ENCODE measurements at places on chromosomes 12 and 14. TPM values are rescaled to one million over a fixed set of nuclear protein-coding genes. Genes with fewer than 3 reads are reported as not detected.
A peak's percentile ranks its signal among the peaks of the same experiment; 100 is the strongest.

- no peaks in the 10 kb centered on the region for H3K36me3 ChIP-seq
- no peak for DNase-seq
- no peak overlapping the region for H3K27ac ChIP-seq
- H3K4me1 ChIP-seq, result no peaks in the 10 kb centered on the region
- no peaks in the 10 kb centered on the region for H3K27me3 ChIP-seq
- no peak overlapping the region for H3K4me3 ChIP-seq
Observed at GRCh38 chr14:31592631-31593030, 31.4 kb downstream of the NUBPL start.

GRCh38 chr12:52358575-52359350 is 8.5 kb downstream of the KRT85 start:
- no peaks in the 10 kb centered on the region for H3K4me1 ChIP-seq
- H3K27me3 ChIP-seq, result no peaks in the 10 kb centered on the region
- no peaks in the 10 kb centered on the region for H3K36me3 ChIP-seq
- no peak overlapping the region for H3K4me3 ChIP-seq
- no peak overlapping the region for H3K27ac ChIP-seq

DNA sequence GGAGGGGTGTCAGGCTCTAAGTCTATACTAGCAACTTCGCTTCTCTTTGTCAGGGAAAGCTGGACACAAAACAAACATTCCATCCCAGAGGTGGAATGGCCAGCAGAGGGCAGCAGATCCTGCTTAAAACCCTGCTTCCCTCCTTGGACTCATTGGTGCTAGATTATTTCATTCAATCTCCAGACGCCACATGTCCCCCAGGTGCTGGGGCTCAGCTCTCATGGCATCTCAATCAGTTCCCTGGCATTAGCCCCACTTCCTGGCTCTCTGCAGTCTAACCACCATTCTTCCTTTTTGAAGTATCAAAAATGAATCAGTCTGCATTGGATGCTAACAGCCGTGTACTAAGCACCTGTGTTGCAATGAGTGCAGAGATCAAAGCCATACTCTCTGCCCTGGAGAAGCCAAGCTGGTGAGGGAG is 8.1 kb upstream of the PPP1R1A start:
- H3K36me3 ChIP-seq, result no peaks in the 10 kb centered on the region
- peak; percentile 64 for DNase-seq
- H3K4me3 ChIP-seq, result no peak overlapping the region
- no peaks in the 10 kb centered on the region for H3K27me3 ChIP-seq
- H3K4me1 ChIP-seq, result no peaks in the 10 kb centered on the region
- H3K27ac ChIP-seq, result no peak overlapping the region

- H3K27me3 ChIP-seq, result peaks cover 4% of the 10 kb centered on the region
- H3K4me1 ChIP-seq, result no peaks in the 10 kb centered on the region
- DNase-seq, result no peak
- H3K4me3 ChIP-seq, result no peak overlapping the region
Observed at GRCh38 chr14:36477266-36477665, 42.8 kb downstream of the NKX2-1 start.

DNA sequence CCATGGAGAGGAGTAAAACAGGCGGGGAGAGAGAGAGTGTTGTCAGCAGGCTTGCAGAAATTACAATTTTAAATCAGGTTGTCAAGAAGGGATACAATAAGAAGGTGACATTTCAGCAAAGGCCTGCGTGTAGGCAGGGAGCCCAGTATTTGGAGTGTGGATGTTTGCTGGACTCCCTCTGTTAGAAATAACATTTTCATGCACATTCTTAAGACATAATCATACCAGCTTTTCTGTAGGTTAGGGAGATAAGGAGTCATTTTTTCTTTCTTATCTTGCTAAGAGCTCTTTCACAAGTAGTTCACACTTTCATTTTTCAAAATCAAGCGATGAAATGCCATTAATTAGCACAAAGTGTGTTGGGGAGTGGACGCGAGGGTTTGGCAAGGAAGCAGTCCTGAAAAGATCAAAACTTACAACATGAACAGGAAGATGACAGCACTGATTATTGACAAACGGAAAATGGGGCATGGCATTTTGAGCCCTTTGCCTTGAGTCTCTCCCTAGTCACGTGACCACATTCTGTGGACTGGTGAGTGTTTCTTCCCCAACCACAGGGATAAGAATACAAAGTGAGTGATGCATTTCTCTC is 160.2 kb downstream of the DAD1 start:
- no peak for DNase-seq
- no peak overlapping the region for H3K27ac ChIP-seq
- no peaks in the 10 kb centered on the region for H3K27me3 ChIP-seq
- no peaks in the 10 kb centered on the region for H3K36me3 ChIP-seq

DNA sequence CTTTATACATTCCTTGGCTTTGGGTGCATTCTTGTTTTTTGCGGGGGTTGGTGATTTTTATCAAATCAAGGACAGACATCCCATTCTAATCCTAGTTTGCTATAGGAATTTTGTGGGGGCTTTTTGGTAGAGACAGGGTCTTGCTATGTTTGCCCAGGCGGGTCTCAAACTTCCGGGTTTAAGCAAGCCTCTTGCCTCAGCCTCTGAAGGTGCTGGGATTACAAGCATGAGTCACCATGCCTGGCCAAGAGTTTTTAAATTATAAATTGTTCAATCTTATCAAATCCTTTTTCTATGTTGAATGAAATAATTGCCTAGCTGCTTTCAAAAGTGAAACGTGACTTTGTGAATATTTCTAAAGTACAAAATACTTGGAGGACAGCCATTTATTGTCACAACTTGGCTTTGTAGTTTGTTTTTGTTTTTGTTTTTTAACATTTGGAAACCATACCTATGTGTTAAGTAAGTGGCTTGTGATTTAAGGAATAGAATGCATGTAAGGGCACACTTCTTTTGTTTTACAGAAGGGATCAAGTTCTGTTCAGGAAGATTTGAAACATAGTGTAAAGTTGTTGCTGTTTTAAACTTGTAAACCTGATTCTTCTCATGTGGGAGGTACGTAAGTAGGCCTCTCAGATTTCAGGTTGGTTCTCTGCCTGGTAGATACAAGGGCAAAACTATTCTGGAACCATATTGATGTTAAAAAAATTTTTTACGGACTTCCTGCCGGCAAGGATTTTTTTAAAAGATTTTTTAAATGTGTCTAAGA is 13.4 kb downstream of the MARK3 start:
- no peaks in the 10 kb centered on the region for H3K27me3 ChIP-seq
- H3K36me3 ChIP-seq, result no peaks in the 10 kb centered on the region
- H3K4me1 ChIP-seq, result peaks cover 21% of the 10 kb centered on the region
- no peak overlapping the region for H3K4me3 ChIP-seq
- no peak for DNase-seq

DNA sequence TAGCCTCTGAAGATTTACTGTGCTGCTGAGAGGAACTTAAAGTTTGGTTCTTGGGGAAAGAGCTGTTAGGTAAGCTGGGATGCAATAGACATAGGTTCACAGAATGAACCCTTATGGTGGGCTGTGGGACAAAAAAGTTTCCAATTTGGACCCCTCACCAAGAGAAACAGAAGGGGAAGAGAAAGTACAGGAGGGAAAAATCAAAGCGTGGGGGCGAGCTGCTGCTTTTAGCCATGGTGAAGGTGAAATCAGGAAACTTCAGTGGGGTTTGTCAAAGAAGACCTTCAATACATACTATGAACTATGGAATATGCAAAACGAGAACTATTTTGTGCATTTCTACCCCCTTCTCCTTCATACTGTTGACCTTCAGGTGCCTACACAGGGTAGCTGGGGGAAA is 10.6 kb upstream of the NINJ2 start:
- no peaks in the 10 kb centered on the region for H3K27me3 ChIP-seq
- peak overlapping the region; percentile 50 for H3K27ac ChIP-seq
- no peak overlapping the region for H3K4me3 ChIP-seq
- H3K4me1 ChIP-seq, result no peaks in the 10 kb centered on the region
- H3K36me3 ChIP-seq, result no peaks in the 10 kb centered on the region
- DNase-seq, result no peak

Gene TSHR
- total RNA-seq, result 1.2 TPM

DNA sequence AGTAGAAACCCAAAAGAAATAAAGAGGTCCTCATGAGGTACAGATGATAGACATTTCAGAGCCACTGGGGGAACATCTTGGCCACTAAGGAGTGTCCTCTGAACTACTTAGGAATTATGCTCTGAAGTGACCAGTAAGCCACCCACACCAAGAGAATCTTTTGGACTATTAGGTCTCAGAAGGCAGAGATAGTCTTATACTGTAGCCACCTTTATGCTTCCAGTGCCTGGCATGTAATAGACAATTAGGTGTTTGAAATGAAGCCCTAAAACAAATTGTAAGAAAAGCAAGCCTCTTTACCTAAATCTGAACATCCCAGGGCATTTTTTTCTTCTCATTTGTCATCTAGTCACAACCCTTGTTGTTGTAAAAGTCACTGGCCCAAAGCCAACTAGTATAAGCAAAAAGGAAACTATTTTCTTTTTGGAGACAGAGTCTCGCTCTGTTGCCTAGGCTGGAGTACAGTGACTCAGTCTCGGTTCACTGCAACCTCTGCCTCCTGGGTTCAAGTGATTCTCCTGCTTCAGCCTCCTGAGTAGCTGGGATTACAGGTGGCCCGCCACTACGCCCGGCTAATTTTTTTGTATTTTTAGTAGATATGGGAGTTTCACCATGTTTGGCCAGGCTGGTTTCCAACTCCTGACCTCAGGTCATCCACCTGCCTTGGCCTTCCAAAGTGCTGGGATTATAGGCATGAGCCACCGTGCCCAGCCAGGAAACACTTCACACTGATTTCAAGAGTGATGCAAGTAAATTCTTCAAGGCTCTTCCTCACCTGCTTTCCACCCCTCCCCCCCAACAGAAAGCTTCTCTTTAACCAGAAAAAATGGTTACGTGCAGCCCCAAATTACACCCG is 11.1 kb downstream of the PLEKHA5 start:
- H3K36me3 ChIP-seq, result no peaks in the 10 kb centered on the region
- no peak overlapping the region for H3K27ac ChIP-seq
- no peak for DNase-seq
- H3K4me1 ChIP-seq, result peaks cover 5% of the 10 kb centered on the region
- no peaks in the 10 kb centered on the region for H3K27me3 ChIP-seq

Gene MANSC1
- total RNA-seq, result 21.9 TPM

- no peaks in the 10 kb centered on the region for H3K36me3 ChIP-seq
- no peaks in the 10 kb centered on the region for H3K27me3 ChIP-seq
- H3K4me1 ChIP-seq, result peaks cover 37% of the 10 kb centered on the region
- no peak for DNase-seq
- no peak overlapping the region for H3K4me3 ChIP-seq
Observed at GRCh38 chr14:51865953-51866747, 5.7 kb downstream of the GNG2 start.

DNA sequence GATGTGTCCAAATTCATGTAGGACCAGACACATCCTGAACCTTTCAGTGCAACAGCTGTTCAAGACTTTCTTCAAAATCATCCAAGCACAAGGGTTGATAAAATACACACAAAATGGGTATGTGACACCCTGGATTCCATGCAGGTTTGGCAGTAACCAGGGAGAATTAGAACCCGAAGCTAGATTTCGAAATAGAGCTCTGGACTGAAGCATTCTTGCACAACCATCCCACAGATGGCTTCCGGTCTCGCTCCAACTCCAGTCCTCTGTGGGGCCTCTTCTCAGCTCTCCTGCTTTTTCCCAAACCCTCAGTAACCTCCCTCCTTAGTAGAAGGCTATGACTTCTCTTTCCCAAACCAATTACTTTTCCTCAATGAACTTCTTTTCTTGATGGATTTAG is 171.3 kb downstream of the TTC7B start:
- peak overlapping the region; percentile 64 for H3K27ac ChIP-seq
- H3K4me1 ChIP-seq, result peaks cover 19% of the 10 kb centered on the region
- no peak overlapping the region for H3K4me3 ChIP-seq

Data from transverse colon (tissue), 4 donors.